ENCODE measurements at places on chromosomes 13 and 19.

DNA sequence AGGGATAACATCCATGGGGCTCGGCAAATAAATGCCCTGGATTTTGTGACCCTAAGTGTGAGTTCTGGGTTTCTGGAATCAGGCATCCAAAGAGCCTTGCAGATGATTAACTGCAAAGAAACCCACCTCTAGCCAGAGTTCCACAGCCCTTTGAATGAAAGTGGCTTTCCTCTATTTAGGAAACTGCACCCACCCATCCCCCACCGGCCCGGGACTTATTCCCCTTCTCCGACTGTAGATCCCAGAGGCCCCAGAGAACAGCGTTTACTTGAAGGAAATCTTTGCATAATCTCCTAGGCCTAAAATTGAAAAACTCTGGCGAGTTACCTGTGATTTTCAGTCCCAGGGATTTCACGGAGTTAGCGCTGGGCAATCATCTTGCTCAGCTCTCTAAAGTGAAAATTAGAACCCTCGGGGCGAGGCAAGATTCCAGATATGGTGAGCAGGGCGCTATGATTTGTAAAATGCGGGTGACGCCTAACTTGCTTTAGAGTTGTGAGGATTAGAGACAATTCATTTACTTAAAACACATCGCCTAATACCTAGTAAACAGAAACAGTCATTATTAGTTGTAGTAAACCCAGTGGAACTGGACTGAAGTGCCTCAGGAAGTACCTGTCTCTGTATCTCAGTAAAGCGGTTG, 9.4 kb downstream of the URAD start:
- no peak for DNase-seq

GRCh38 chr13:101785858-101786257, 333.4 kb downstream of the ITGBL1 start:
- DNase-seq, result no peak

DNA sequence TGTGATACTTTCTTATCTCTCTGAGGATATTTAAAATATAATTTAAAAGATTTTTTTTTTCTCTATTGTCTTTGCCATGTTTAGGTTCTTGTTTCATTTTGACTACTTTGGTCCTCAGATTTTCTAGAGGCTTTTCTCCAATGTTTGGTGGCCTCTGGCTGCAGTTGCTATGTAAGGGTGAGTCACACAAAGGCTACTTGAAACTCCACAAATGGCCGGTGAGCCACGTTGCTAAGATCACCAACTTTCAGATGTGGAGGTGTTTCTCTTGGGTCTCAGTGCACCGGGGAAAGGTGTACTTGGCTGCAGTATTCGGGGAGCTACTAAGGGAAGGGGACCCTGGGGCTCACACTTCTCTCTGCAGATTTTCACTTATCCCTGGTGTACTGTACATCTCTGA, 248.1 kb downstream of the HS6ST3 start:
- no peak for DNase-seq

- DNase-seq, result no peak
Observed at GRCh38 chr13:44618326-44618725, 42.2 kb upstream of the TSC22D1 start.

- DNase-seq, result no peak
Observed at GRCh38 chr13:60028021-60028420, 135.7 kb downstream of the DIAPH3 start.

GRCh38 chr19:38524994-38525634, 91.6 kb downstream of the RYR1 start:
- DNase-seq, result no peak

GRCh38 chr13:31234729-31235128, 35.0 kb downstream of the B3GLCT start:
- no peak for DNase-seq

DNA sequence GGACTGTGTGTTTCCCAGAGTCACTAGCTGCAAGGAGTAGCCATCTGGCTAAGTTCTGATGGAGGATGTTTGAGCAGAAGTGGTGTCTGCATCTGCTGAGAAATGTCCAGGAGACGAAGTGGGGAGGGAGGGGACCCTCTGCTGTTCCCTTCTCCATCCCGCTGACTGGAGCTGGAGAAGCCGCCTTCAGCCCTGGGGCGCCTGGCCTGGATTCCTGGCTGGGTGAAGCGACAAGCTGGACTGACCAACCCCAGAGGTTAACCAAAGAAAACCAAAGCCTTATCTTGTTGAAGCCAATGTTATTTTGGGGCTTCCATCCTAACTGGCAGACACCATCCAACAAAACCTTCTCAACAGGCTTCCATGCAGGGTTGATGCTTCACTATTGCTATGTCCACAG, 67.6 kb downstream of the SLC7A1 start:
- no peak for DNase-seq

DNA sequence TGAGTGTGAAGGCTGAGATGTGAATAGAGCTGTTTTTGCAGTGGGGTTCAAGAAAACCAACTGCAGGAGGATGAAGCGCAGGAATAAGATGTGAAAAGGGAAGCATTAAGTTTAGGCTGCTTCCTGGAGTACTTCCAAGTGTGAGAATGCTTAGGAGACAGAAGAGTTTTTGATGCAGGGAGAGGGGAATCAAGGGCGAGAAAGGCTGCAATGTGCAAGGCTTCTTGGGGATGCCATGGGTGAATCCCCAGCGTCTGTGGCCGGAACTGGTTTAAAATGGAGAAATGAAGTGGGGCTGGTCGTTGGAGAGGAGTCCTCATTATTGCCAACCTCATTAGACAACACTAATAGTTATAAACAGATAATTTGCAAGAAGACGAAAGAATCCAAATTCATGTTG, 764.9 kb downstream of the LIG4 start:
- DNase-seq, result no peak

- no peak for DNase-seq
Observed at GRCh38 chr13:71493189-71493588, 373.8 kb downstream of the DACH1 start.

GRCh38 chr19:31283701-31284100, 65.5 kb downstream of the TSHZ3 start:
- no peak for DNase-seq

DNA sequence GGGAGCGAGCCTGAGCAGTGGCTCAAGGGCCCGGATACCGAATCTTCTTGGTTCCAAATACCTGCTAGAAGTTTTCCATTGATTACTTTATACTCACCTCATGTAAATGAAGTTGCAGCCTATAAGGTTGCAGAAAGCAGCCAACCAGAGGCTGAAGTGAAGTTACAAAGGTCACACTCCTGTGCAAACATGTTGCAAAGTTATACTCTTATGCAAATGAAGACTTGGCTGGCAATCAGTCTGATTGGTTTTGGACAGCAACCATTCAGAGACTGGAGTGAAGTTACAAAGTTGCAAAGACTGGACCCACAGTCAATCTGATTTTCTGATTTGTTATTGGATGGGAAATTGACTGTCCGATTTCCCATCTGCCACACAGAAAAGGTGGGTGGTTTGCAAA, 152.5 kb downstream of the GGACT start:
- no peak for DNase-seq

- DNase-seq, result no peak
Observed at GRCh38 chr13:21837841-21838551, 167.1 kb downstream of the FGF9 start.

- no peak for DNase-seq
Observed at GRCh38 chr13:23460921-23461320, 27.4 kb upstream of the SACS start.

GRCh38 chr19:46181388-46181779, 33.3 kb downstream of the IGFL2 start:
- DNase-seq, result no peak

DNA sequence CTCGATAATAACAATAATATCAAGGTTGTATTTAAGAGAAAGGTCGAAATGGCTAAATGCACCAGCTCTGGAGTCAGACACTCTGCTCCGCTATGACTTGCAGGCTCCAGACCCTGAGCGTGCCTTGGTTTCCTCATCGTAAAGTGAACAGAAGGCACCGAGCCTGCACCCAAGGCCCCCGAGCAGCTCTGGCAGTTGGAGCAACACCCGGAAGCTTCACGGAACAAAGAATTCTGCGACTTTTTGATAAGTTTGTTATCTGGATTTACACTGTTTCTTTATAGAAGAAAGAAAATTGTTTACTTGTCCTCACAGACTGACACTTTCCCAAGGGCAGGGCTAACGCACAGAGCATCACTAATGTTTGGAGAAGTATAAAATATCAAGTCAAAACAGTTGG, 4.4 kb downstream of the GRTP1 start:
- no peak for DNase-seq

DNA sequence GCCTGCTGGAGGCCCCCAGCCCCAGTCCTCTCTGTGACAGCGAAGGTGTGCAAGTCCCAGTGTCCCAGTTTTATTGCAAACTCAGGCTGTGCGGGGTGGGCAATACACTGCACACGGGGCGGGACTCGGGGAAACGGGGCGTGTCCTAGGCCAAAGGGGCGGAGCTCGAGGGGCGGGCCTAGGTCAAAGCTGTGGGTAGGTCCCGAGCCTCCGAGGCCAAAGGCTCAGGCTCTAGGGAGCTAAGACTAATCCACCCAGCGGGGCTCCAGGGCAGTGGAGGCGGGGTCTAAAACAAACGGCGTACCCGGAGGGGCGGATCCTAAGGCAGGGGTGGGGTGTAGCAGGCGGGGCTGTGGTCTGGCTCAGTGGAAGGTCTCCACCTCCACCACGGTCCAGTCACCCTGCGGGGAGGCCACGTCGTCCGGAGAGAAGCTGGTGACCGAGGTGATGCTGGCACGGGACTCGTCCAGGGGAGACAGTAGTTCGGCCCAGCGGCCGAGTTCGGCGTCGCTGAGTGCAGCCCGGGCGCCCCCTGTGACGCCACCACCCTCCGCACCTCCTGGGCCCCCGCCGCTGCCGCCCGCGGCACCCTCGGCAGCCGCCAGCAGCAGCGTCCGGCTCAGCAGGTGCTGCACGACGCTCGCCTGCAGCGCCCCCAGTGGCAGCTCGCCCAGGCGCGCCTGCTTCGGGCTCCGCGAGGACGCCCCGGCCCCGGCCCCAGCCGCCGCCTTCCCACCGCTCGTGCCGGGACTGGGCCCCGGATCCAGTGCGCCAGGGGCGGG, 5.3 kb downstream of the PRR36 start:
- DNase-seq, result peak; percentile 84

DNA sequence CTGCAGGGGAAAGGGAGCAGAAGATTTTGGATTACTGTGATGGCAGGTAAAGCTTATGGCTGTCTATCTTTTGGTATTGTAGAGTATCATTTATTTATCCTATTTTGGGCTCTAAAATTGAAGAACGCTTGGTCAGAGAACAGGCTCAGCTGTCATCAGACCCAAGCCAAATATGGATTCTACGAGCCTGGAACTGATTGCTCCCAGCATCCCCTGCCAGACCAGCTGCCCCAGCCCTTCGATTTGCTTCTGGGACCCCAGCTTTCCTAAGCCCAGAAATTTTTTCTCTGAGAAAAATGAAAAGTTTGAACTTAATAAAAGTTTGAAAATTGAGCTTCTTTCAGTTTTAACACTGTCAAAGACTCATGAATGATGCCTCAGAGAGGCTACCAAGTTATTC, 472.8 kb downstream of the DACH1 start:
- no peak for DNase-seq

DNA sequence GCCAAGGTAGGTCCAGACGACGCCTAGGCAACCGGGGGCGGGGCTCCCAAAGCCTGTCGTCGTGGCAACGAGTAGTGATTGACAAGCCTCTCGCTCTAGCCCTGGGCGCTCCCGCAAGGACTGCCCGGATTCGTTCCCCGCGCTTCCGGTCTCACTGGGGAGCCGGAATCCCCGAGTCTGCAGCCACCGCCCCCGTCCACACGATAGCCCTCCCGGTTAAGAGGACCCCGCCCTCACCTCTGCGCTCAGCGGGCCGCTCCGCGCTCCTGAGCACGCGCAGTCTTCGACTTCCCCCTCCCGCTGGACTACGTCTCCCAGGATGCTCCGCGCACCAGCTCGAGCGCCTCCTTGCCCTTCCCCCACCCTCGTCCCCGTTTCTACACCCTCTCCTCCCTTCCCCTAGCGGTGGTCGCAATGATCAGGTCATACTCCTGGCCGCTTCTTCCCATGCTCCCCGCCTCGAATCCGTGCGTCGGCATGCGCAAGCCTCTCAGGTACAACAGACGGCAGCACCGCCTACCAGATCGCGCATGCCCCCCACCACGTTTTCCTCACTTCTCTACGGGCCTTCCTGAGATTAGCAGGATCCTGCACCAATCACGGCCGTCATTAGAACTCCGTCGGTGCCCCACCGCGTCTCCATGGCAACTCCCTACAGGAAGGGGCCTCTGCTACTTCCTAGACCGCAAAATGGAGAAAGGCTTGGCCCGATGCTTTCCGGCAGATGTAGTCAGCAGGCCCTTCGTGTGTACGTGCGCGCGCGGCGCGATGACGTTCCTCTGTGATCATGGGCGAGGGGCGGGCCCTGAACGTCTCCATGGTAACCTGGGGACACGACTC, at the start of gene MZF1:
Gene MZF1, minus strand, starts transcription at position 518 of the 840 bp plus-strand sequence. CDS start 1,946 bp downstream, outside the sequence.
- DNase-seq, result peak; percentile 100

DNA sequence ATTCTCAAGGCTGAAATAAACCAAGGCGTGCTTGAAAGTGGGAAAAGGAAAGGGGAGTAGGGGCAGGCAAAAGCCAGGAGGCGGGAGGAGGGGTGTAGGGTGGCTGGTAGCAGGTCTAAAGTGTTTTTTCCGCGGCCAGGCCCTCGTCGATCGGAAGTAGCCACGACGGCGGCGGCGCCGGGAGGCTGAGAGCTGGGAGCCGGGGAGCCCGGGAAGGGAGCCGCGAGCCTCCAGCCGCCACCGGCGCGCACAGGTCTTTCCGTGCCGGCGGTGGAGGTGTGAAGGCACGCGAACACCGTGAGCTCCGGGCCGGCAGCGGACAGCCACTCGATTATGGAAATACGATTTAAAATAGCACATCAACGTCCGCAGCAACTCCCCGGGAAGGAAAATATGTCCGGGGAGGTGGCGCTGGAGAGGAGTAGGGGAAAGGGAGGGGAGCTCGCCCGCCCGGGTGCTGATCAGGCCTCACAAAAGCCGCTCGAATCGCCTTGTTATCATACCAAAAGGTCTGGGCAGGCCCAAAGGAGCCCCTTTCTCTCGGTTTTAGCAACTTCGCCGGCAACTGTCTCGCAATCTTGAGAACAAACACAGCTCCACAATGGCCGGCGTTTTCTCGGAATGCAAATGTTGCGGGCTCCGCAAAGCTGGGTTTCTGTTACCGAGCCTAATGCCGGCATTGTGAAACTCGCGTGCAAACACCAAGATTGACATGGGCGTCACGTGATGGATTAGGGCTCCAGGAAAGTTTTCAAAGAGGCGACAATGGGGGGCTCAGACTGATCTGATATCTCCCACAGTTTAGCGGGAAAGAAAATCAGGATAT, 2.9 kb upstream of the PCDH8 start:
- peak; percentile 8 for DNase-seq

- no peak for DNase-seq
Observed at GRCh38 chr13:34435338-34435737, 506.7 kb upstream of the NBEA start.

DNA sequence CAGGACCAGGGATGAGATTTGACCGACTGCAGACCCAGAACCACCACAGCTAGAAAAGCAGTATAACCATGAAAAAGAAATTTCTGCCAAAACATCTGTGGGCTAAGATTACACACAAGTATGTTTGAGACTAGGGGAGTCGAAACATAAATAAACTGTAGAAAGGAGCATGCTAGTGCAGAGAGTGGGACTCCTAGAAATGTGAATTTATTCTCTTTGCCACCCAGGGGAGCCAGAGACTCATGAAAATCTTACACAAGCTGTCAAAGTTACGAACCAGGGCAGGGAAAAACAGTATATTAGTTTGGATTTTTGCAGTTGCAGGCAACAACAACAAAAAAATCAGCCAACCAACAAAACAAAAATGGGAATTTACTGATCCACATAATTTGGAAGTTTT, 12.3 kb upstream of the HSPH1 start:
- no peak for DNase-seq
